ENCODE measurements at places on chromosomes 3 and 15. TPM values are rescaled to one million over a fixed set of nuclear protein-coding genes. Genes with fewer than 3 reads are reported as not detected.

DNA sequence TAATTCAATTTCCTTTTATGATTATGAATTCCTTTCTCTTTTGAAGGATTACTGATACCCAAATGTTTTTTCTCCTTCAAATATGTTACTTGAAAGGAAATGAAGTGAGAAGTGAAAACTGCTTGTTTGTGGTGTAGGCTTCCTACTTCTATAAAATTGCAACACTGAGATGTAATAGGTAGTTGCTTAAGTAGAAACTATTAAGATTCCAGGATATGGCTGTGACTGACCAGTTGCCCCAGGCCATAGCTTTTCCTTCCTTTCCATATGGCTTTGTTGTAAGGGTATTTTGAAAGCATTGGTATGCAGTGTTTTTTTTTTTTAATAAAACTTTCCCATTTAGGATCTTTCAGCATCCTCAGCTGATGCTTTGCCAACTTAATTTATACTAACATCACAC lies 28.5 kb downstream of the DNAJC13 start:
- H3K27me3 ChIP-seq: no peaks in the 10 kb centered on the region
- H3K27ac ChIP-seq: no peak overlapping the region
- H3K36me3 ChIP-seq: peaks cover 6% of the 10 kb centered on the region
- DNase-seq: no peak
- H3K4me1 ChIP-seq: peaks cover 17% of the 10 kb centered on the region
- H3K4me3 ChIP-seq: no peak overlapping the region

Gene DPPA2
- total RNA-seq: 1.4 TPM

DNA sequence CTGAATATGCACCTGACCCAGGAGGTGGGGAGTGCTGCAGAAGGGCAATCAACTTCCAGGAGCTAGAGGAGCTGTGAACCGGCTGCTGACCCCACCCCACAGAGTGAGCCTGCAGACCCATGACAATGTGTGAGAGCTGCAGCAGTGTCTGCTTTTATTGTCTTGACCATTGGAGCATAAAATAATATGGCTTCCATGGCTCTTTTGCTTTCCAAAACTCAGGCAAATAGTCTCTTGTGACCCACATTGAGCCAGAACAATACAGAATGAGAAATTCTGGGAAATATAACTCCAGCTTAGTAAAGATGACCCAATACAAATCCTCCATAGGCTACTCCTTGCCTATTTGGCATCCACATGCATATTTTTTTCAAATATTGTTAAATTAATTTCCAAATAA lies 309.6 kb downstream of the PYDC2 start:
- H3K4me1 ChIP-seq: no peaks in the 10 kb centered on the region
- no peaks in the 10 kb centered on the region for H3K27me3 ChIP-seq
- no peak overlapping the region for H3K27ac ChIP-seq
- no peaks in the 10 kb centered on the region for H3K36me3 ChIP-seq
- DNase-seq: no peak

Gene TMEM266
- total RNA-seq: 2.0 TPM

Gene CKMT1A
- total RNA-seq: not detected

DNA sequence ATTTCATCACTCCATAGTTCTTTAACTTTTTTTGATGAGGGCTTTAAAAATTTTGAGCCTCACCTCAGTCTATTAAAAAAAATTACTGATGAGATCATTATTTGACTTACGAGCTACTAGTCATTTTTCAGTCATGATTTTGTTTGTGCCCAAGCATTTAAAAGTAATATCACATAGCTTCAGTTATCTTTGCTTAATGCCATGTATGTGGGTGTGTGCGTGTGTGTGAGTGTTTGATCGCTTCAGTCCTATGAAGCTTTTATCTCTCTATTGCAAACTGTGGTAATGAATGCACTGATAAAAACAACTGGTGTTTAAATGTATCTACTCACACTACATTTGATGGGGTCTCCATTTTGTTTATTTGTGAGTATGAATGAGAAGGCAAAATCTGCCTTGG lies 49.8 kb downstream of the RSRC1 start:
- peaks cover 11% of the 10 kb centered on the region for H3K4me1 ChIP-seq
- H3K27me3 ChIP-seq: no peaks in the 10 kb centered on the region
- H3K27ac ChIP-seq: no peak overlapping the region
- peaks cover 11% of the 10 kb centered on the region for H3K36me3 ChIP-seq
- H3K4me3 ChIP-seq: no peak overlapping the region

DNA sequence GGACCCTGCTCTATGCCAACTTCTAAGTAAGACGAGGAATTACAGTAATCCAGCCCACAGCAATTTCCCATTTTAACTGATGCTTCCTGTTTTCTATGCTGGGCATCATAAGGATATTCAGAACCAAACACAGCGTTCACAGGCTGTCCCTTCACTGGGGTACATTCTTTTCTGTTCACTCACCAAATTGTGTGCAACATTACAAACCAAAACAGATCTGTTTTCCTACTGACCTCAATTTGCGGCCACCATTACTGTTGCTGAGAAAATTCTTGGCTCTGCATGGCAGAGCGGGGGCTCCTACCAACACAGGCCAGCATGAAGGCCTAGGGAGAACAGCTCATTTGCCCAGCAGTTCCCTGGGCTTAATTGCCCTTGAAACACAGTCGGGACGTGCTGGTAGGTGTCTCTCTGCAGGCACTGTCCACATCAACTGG lies 76.5 kb downstream of the MYO1E start:
- no peak for DNase-seq
- H3K36me3 ChIP-seq: no peaks in the 10 kb centered on the region
- H3K27me3 ChIP-seq: no peaks in the 10 kb centered on the region

GRCh38 chr15:93210995-93211394 lies 122.0 kb upstream of the RGMA start:
- H3K4me3 ChIP-seq: no peak overlapping the region
- DNase-seq: no peak
- H3K27ac ChIP-seq: no peak overlapping the region
- H3K27me3 ChIP-seq: peaks cover under 1% of the 10 kb centered on the region
- peaks cover 4% of the 10 kb centered on the region for H3K4me1 ChIP-seq

Gene SLC51A
- total RNA-seq: not detected

Gene C3orf52
- total RNA-seq: 4.7 TPM

Gene CGNL1
- total RNA-seq: 36.4 TPM

DNA sequence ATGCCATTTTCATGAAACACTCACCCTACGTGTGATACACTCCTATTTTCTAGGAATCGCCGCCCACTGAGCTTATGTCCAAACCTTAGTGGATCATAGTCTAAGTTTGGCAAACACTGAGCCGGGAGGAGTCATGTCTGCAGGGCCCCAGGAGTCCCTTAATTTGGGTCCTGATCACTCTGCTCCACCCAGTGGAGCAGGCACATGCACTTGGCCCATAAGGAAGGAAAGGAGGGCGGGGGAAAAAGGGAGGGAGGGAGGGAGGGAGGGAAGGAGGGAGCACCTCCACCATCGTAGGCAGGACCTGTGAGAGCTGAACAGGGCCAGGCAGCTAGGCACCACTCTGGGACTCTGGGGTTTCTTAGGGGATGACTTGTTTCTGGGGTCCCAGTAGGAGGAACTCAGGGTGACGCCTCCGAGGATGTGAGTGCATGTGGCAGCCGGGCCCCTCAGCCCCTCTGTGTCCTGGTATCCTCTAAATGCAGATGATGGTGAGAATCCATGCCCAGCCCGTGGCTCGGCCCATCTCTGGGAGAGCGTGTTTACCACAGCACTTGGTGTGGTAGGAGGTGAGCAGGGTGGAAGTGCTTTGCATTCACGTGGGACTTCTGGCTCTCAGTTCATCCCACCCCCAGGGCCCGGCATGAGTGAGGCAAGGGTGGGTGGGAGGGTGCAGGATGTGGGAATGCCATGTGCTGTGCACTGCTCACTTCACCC lies 109.4 kb downstream of the KLF13 start:
- H3K36me3 ChIP-seq: no peaks in the 10 kb centered on the region
- H3K27me3 ChIP-seq: no peaks in the 10 kb centered on the region
- H3K4me3 ChIP-seq: no peak overlapping the region
- H3K27ac ChIP-seq: no peak overlapping the region
- no peak for DNase-seq

Gene AADAC
- not detected for total RNA-seq

Gene ALDH1L1
- total RNA-seq: 1.2 TPM

Gene SLC28A2
- total RNA-seq: not detected

- no peak for DNase-seq
- H3K27ac ChIP-seq: no peak overlapping the region
- no peak overlapping the region for H3K4me3 ChIP-seq
- peaks cover 9% of the 10 kb centered on the region for H3K4me1 ChIP-seq
- no peaks in the 10 kb centered on the region for H3K36me3 ChIP-seq
- H3K27me3 ChIP-seq: no peaks in the 10 kb centered on the region
Measured at GRCh38 chr3:153293265-153293664, 131.2 kb downstream of the RAP2B start.

- peak overlapping the region; percentile 52 for H3K27ac ChIP-seq
- H3K36me3 ChIP-seq: peaks cover 9% of the 10 kb centered on the region
- H3K27me3 ChIP-seq: no peaks in the 10 kb centered on the region
- H3K4me3 ChIP-seq: no peak overlapping the region
- DNase-seq: no peak
- H3K4me1 ChIP-seq: peaks cover 72% of the 10 kb centered on the region
Measured at GRCh38 chr3:168087539-168087938, 8.2 kb downstream of the GOLIM4 start.

GRCh38 chr3:34920806-34921205 lies 718.5 kb upstream of the ARPP21 start:
- no peak for DNase-seq
- no peaks in the 10 kb centered on the region for H3K27me3 ChIP-seq
- H3K36me3 ChIP-seq: no peaks in the 10 kb centered on the region
- no peak overlapping the region for H3K4me3 ChIP-seq
- H3K27ac ChIP-seq: peak overlapping the region; percentile 28

DNA sequence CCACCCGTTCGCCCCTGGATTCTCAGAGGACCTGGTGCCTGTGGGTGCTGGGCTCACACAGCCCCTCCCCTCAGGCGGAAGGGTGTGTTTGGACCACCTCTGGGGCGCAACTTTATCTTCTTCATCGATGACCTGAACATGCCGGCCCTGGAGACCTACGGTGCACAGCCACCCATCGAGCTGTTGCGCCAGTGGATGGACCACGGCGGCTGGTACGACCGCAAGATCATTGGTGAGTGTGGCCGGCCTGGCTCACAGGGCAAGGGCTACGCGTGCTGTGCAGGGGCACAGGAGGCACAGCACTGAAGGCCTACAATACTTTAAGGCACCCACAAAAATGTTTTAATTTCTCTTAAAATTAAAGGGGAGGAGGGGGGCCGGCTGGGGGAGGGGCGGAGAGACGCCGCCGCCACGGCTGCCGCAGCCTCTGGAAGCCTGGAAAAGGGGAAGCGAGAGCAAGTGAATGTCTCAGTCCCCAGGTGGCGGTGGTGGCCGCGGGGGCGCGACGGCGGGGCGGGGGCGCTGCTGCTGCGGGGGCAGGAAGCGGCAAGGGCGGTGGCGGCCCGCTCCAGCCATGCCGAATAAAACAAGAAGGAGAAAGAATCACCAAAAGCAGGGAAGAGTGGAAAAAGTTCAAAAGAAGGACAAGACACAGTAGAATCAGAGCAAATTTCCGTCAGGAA lies 56.8 kb downstream of the DNAH1 start:
- peaks cover 17% of the 10 kb centered on the region for H3K4me1 ChIP-seq
- DNase-seq: no peak
- peak overlapping the region; percentile 30 for H3K4me3 ChIP-seq
- peak overlapping the region; percentile 45 for H3K27ac ChIP-seq
- H3K36me3 ChIP-seq: no peaks in the 10 kb centered on the region
- peaks cover 6% of the 10 kb centered on the region for H3K27me3 ChIP-seq

DNA sequence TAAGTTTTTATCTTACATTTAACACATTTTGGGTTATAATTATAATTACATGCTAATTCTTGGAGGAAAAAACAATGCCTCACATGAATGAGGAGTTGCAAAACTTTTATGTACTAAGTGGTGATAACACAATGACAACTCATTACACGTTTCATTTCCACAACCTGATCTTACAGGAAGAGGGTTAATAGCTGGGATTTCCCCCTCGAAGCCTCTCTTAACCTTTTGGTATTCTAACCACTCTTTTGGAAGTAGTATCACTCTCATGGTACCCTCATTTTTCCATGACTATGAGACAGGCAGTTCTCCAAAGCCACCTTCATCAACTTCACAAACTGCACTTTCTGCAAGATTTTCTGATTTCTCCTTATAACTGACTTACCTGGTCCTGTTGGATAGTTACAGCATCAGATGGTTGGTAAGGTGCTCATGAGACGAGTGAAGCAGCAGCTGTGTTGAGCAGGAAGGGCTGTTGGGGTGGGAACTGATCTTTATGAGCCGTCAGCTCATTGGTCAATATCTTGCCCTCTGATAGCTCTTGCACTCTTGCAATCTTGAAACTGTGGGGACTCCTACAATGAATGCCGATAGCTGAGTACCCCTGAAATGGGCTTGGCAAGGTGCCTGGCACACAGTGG lies 41.6 kb downstream of the ACAN start:
- DNase-seq: no peak
- H3K4me1 ChIP-seq: no peaks in the 10 kb centered on the region
- H3K27me3 ChIP-seq: peaks cover 15% of the 10 kb centered on the region
- no peak overlapping the region for H3K27ac ChIP-seq

Gene ATP13A4
- total RNA-seq: 2.0 TPM

- peaks cover 14% of the 10 kb centered on the region for H3K4me1 ChIP-seq
- H3K27me3 ChIP-seq: no peaks in the 10 kb centered on the region
- no peaks in the 10 kb centered on the region for H3K36me3 ChIP-seq
- no peak for DNase-seq
Measured at GRCh38 chr3:145678401-145678800, 482.6 kb downstream of the PLOD2 start.

DNA sequence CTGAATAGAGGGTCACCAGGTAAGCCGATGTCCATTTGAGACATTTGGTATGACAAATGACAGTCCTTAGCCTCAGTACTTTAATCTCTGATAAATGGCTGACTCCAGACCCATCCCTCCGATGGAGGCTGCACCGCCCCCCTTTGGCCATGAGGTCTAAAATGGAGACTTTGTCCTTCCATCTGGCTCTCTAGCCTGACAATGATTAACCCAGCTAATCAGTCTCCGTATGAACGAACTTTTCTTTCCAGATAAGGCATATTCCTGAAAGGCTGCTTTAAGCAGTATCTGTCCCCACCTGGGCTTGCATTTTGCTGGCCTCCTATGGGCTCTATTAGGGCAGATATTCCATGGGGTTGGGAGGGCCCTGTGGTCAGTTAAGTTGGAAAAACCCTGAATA lies 10.8 kb upstream of the MYZAP start:
- H3K4me3 ChIP-seq: no peak overlapping the region
- no peak overlapping the region for H3K27ac ChIP-seq
- no peaks in the 10 kb centered on the region for H3K27me3 ChIP-seq
- peaks cover 11% of the 10 kb centered on the region for H3K36me3 ChIP-seq
- peaks cover 10% of the 10 kb centered on the region for H3K4me1 ChIP-seq

DNA sequence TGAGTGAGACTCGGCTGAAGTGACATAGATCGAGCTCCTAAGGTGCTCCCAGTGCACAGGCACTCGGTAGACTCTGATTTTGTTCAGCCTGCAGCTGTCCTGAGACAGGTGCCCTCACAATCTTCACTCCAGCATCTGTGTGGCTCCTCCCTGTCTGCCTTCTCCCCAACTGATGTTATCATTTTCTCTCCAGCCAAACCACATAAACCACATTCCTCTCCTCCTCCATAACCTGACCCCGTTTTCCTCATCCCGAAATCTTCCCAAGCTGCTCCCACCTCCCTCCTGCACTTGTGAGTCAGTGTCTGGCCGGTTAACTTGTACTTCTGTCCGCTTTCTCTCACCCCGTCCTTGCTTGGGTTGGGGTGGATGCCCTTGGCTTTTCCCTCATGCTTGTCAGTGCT lies 93.3 kb upstream of the HACD2 start:
- H3K36me3 ChIP-seq: no peaks in the 10 kb centered on the region
- H3K27ac ChIP-seq: peak overlapping the region; percentile 27
- H3K27me3 ChIP-seq: no peaks in the 10 kb centered on the region
- peaks cover 42% of the 10 kb centered on the region for H3K4me1 ChIP-seq
- H3K4me3 ChIP-seq: peak overlapping the region; percentile 4

GRCh38 chr15:68197661-68198437 lies 7.3 kb downstream of the CALML4 start:
- H3K27me3 ChIP-seq: no peaks in the 10 kb centered on the region
- H3K27ac ChIP-seq: peak overlapping the region; percentile 25
- H3K4me1 ChIP-seq: peaks cover 19% of the 10 kb centered on the region
- H3K36me3 ChIP-seq: peaks cover 13% of the 10 kb centered on the region
- DNase-seq: no peak
